Right hindlimb (tissue), 1 donor: ENCODE measurements at places on chromosomes 7 and 10.

GRCh38 chr10:33012306-33012705 lies 54.3 kb upstream of the ITGB1 start:
- no peak for DNase-seq

DNA sequence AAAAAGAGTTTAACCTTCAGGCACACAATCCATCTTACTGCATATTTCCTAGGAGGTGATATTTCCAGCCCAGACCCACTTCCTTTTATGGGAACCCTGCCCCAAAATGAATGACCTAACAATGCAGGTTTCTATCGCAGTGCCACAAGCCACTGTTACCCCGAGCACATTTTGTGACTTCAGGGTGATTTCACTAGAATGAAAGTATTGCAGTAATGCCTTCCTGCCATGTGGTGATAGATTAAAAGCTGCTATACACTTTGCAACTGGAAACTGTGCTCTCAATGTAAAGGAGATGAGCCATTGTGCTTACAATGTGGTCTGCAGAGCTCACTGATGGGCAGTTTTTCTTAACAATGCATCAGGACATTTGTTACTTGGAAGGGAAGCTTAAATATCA lies 90.5 kb upstream of the RSU1 start:
- DNase-seq, result no peak

DNA sequence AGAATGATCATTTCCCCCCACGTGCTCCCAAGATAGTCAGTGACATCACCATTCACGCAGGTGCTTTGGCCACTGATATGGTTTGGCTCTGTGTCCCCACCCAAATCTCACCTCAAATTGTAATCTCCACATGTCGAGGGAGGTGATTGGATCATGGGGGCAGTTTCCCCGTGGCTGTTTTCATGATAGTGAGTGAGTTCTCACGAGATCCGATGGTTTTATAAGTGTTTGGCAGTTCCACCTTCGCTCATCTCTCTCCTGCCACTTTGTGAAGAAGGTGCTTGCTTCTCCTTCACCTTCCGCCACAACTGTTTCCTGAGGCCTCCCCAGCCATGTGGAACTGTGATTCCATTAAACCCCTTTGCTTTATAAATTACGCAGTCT lies 205.4 kb upstream of the SH2B2 start:
- DNase-seq, result no peak

- no peak for DNase-seq
These were observed 85.3 kb downstream of the ARL4A start for GRCh38 chr7:12772768-12773167.

GRCh38 chr7:101998906-101999240 lies 181.4 kb downstream of the CUX1 start:
- DNase-seq, result peak; percentile 37
